Caudate nucleus (tissue), 63 donors: ENCODE measurements at places on chromosomes 16 and 17.
A peak's percentile ranks its signal among the peaks of the same experiment; 100 is the strongest.

- peak; percentile 25 for DNase-seq
Observed at GRCh38 chr16:89828199-89828869, at the start of gene SPIRE2. SPIRE2 (plus strand) TSS chr16:89828475; CDS start chr16:89828551, 76 bp downstream.

GRCh38 chr17:65564793-65565192 lies 3.3 kb upstream of the AXIN2 start:
- peak; percentile 12 for DNase-seq

DNA sequence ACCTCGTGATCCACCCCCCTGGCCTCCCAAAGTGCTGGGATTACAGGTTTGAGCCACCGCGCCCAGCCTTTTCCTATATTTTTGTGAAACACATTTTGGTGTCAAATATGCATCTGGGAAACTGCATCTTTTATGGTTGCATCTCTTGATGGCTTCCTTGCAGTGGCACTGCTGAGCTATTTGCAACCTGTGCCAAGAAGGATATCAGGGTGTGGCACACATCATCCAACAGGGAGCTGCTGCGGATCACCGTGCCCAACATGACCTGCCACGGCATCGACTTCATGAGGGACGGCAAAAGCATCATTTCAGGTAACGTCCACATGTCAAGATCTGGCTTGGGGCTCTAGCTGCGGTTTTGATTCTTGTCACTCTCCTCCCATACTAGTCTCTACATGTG lies 16.8 kb upstream of the USP43 start:
- DNase-seq: no peak

DNA sequence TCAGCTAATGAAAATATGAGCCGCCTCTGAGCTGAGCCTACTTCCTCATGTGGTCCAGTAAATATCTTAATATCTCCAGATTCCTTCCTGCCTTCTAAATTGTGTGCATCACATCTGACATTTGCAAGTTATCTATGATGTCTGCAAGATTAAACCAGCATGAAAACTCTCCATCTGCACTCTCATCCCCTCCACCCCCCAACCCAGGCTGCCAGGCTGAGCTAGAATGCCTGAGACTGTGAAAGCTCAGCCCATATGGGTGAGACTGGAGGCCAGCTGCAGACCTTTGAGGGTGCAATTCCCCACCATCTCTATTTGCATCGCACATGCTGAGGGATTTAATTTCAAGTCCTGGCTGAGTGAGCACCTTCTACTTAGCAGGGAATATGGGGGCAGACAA lies 82.8 kb downstream of the ASIC2 start:
- no peak for DNase-seq

DNA sequence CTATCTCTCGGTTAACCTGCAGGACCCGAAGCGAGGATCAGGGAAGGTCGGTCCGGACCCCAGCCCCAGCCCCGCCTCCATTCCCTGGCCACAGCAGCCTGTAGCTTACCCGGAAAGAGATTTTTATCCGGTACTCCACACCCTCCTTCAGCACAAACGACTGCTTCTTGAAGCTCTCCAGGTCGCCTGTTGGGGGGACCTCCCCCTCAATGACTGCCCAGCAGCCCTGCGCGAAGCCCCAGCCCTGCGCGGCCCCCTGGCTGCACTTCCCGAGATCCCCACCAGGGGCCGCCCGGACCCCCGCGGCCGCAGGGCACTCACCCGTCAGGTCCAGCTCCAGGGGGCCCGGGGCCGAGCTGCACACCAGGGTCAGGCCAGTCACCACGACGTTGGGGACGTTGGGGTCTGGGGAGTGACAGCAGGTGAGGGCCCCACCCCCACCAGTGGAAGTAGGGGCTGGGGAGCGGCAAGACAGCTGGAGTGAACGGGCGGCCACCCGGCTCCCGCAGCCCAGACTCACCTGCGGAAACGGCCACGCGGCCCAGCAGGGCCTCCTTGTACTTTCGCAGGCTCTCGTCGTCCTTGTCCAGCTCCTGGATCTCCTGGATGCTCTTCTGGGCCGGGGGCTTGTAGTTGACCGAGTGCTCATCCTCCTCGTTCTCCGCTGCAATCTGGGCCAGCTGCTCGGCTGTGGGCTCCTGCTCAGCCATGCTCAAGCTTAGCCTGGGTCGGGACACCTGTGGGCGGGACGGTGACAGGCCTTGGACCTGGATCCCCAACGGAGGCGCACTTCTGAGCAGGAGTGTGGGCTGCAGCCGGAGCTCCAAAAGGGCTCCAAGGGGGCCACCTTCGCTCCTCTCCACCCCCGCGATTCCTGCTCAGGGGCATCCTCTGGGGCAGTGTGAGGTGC lies 1.7 kb downstream of the ARHGDIA start:
- DNase-seq: no peak

GRCh38 chr16:57686577-57686976 lies 8.0 kb upstream of the DRC7 start:
- DNase-seq: no peak

DNA sequence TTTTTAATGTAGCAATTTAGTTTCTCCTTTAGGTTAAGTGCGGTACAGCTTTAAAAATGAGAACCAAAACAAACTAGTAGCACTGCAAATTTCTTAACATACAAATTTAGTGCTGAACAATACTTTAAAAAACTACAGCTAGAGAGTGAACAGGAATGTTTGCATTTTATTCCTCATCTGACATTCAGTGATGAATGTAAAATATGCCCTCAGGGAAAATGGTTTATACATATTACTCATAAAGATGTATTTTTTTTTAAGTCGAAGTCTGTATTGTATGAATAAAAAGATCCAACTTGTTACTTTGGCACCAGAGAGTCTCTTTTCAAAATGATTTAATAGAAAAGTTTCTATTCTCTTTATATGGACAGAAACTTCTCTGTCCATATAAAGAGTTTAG lies 96.8 kb downstream of the BRIP1 start:
- no peak for DNase-seq

DNA sequence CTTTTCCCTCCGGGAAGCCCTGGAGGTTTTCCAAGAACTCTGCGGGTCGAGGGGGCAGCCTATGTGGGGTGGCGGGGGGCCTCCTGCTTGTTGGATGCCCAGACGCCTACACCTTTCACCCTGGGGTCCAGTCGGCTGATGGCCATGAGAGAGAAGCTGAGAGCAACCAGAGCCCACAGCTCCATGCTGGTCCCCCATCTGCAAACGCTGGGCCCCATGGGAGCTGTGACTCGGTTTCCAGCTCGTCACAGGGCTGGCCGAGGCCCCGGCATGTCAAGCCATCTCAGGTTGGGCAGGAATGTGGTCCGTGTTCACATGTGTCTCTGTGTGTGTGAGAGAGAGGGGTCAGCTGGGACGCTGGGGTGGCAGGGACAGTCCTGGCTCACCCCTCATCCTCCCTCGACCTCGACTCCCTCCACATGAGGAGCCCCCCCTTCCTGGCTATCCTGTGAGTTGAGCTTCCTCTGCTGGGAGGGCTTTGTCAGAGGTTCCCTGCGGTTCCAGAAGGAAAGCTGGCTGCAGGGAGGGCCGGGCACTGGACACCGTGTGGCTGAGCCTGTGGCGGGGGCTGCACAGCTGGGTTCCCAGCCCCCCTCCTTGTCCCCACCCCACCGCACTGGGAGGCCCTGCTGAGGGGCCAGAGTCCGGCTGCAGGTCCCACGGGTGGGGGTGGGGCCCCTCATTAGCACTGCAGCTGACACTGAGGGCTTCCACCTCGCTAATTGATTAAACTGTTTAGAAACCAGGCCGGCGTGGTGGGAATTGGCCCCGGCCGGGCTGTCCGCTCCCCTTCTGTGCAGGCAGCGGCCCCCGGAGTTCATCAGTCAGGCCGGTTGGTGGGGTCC lies 19.1 kb downstream of the METRNL start:
- no peak for DNase-seq

DNA sequence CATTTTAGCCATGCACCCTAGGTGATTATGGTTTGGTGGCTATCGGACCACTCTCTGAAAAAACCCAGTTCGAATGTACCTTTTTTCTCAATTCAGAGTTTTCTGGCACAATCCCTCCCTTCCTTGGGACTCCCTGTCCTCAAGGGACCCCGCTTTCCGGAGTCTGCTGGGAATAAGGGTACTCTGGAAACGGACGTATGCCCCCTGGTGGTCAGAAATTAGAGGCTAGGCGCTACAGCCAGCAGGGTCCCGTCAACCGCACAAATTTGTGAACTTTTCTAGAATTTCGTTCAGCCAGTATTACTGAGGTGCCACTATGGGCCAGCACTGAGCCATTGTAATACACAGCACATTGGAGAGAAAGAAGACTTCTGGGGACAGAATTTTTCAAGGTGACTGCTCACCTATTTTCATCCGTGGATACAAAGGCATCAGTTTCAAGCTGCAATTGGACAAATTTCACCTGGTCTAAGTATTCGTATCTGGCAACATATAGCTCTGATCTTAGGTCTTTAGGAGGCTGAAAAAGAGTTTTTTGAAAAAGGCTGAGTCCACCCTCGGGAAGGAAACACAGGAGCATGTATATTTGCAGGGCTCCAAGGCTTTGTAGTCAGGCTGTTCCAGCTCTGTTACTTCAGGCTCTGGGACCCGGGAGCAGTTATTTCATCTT lies 27.1 kb upstream of the CRYBA1 start:
- DNase-seq: peak; percentile 59

- DNase-seq: no peak
Observed at GRCh38 chr17:4973256-4974114, 5.9 kb upstream of the SPAG7 start.

- no peak for DNase-seq
Observed at GRCh38 chr17:2157675-2158395, 102.9 kb downstream of the HIC1 start.

GRCh38 chr17:59296190-59296589 lies 35.3 kb upstream of the YPEL2 start:
- DNase-seq: no peak

DNA sequence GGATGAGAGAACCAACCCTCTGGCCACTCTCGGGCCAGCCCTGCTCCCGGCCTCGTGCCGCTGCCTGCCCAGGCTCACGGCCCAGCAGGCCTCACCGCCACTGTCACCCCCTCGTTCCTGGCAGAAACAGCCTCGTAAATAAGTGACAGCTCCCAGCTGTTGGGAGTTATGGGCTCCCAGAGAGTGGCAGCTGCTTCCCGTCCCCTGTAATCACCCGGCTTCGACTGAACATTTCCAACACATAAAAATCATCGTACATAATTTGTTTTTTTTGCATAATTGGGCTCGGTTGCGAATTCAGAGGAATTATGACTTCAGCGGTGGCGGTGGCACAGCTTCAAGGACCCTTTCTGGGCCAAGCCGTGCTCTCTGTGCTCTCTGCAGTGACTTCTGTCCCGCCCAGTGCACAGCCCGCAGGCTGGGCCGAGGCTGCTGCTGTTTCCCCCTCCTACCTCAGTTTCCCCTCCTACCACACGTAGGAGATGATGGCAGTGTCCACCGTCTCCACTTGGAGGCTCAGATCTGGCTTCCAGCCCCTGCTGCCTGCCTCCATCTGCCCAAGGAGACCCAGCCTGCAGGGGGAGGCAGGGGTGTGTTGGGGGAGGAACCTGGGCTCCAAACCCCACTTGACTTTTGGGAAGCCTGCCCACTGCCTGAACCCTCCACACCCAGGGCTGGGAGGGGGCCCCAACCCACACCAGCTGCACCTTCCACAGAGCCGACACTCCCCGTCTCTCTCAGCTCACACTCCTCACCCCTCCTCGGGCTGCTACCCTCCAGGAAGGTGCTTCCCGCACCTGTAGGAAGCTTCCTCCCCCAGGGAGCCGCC lies 84.9 kb downstream of the RTN4RL1 start:
- DNase-seq: no peak

GRCh38 chr16:89273741-89274472 lies 56.4 kb downstream of the ZNF778 start:
- DNase-seq: no peak

- no peak for DNase-seq
Observed at GRCh38 chr17:5410594-5411272, 8.7 kb downstream of the NUP88 start.

- DNase-seq: no peak
Observed at GRCh38 chr17:10992106-10992880, 154.4 kb upstream of the PIRT start.

DNA sequence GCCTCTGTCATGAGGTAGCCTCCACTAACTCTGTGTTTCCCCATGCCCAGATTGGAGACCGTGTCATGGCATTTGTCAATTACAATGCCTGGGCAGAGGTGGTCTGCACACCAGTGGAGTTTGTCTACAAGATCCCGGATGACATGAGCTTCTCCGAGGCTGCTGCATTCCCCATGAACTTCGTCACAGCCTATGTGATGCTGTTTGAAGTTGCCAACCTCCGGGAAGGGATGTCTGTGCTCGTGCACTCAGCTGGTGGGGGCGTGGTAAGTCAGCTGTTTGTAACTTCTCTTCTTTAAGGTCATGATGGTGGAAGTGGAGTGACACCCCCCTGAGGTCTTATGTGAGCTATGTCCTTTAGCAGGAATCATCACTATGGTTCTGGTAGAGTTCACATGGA lies 36.8 kb downstream of the VAT1L start:
- DNase-seq: no peak

DNA sequence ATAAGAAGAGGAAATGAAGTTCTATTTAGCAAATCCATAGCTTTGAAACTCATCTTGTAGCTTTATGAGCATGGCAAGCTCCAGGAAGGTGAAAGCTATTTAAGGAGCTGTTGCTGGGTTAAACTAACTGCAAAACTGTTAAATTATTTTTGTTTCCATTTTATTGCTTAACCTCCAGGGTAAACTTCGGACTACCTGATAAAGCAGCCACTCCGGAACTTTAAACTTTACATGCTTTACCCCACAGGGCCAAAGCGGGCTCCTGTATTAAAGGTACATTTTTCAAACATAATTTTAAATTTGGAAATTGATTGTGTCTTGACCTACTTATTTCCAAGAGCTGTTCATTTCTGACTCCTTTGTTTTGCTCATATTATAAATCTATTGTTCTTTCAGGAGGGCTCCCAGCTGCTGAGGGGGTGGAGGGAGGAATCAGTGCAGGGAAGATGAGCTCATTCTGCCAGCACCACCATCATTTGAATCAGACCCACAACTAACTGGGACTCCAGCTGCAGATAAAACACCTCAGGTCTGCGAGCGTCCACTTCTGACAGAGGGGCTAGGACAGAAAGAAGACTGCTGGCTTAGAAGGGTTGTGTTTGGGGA lies 157.9 kb downstream of the IRX3 start:
- DNase-seq: peak; percentile 53

- no peak for DNase-seq
Observed at GRCh38 chr17:78426293-78426879, 47.9 kb downstream of the PGS1 start.

DNA sequence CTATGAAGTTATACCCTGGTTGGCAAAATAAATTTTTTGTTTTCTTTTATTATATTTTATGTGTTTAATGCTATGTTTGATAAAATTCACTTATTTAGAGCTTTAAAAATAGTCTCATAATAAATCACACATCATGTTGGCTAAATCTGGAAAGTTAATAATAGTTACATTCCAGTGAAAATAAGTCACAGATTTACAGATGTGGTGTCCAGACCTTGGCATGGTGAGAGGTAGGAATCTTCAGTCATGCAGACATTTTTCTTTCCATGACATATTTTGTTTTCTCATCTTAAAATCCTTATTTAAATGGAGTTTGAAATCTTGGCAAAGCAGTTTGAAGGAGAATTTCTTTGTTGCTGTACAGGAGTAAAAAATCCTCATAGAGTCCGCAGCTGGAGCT lies 48.1 kb upstream of the GOSR1 start:
- no peak for DNase-seq

- DNase-seq: no peak
Observed at GRCh38 chr17:66152756-66153155, 39.2 kb downstream of the CEP112 start.
